AG04450 (cell line): ENCODE measurements at places on chromosomes 7 and 10.

- peak; percentile 32 for DNase-seq
Observed at GRCh38 chr10:11782793-11783557, 40.2 kb upstream of the PROSER2 start.

DNA sequence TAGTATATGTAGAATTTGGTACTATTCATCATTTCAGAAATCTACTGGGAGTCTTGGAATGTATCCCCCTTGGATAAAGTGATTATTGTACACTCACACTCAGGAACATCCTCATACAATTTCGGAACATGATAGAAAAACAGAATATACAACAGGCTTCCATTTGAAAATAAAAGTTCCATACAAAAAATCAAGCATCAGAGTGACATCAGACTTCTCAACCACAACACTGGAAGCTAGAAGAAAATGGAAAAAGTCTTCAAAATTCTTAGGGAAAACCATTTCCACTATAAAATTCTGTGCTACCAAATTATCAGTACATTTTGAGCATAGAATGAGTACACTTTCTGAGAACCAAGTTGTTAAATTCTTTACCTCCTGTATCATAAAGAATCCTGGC, 8.8 kb downstream of the LYZL1 start:
- no peak for DNase-seq

GRCh38 chr10:114278884-114279191, 39.8 kb downstream of the VWA2 start:
- DNase-seq, result no peak

GRCh38 chr10:130809761-130810515, 501.6 kb downstream of the TCERG1L start:
- no peak for DNase-seq

DNA sequence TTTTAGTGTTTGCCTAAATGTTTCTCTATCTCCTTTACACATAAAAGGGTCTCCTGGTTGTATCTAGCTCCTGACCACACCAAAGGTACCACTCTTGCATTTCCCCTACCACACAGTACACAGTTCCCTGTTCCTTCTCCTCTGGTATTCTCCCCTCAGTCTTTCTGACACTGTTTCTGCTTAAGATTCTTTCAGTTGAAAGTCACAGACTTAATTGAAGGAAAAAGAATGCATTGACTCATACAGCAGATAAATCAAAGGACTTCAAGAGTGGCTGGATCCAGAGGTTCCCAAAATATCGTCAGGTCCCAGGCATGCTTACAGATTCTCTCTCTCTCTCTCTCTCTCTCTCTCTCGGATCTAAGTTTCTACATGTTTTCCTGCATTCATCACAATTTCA, 185.6 kb upstream of the LRGUK start:
- peak; percentile 15 for DNase-seq

DNA sequence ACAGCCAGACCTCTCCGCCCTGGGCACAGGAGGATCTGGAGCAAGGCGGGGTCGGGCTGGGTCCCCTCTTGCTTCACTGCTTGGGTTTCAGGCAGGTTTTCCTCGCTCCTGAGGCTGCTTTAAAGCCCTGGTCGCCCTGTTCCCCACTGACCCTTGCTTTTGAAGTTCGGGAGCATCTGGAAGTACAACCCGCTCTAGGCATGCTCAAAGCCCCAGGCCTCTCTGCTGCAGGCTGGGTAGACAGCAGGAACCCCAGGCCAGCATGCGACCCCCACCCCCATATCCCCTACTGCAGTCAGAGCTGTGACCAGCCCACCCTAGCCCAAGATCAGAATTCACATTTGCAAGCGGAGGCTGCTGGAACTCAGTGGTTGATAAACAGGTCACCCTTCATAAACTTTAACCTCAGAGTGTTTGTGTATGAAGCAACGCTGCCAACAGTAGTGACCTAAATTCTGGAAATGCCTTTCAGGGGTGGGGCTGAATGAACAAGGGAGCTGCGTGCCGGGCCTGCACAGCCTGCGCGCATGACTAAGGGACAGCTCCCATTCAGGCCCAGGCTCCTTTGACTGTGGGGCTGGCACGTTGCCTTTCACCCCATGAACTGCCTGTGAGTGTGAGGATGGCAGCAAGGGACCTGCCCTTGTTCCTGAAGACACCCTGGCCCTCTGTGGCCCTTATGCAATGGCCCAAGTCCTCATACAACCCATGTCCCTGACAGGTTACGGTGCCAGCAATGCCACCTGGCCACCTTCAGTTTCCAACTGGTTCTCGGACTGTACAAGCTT, 52.5 kb downstream of the PROSER2 start:
- peak; percentile 15 for DNase-seq

DNA sequence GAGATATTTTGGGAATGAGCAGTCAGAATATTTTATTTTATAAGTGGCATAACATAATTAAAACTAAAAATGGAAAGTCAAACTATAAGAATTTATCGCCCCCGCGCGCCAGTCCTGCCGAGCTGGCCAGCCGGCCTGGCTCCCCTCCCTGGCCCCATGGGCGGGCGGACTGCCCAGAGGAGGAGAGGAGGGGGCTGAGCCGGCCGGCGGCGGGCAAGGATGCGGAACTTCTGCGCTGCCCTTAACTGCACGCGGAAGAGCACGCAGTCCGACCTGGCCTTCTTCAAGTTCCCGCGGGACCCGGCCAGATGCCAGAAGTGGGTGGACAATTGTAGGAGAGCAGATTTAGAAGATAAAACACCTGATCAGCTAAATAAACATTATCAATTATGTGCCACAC, 96.8 kb downstream of the DKK1 start:
- no peak for DNase-seq

DNA sequence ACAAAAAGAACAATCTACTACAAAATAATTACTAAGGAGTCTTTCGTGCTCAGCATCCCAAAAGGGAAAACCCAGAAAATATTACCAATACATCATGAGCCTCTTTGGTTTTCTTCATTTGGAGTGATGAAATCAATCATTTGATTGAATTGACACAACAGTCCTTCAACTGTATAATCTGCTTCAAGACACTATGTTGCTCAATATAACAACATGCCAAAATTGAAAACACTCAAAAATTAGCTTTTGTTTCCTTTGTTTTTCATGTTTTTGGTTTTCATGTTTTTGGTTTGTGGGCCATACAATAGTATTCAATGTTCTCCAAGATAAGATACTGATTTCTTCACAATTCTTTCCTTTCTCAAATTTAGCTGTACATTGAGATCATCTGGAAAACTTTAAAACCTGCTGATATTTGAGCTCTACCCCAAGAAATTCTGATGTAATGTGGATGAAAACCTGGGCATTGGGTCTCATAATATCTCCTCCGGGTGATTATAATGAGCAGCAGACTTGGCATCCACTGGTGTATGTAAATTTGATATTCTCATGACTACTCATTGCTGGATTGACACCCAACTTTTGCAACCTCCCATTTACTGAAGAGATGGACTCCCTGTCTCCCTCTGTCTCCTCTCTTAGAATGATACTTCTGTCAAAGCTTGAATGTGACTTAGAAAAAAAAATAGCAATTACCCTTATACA, 4.6 kb downstream of the SOSTDC1 start:
- DNase-seq, result no peak

- no peak for DNase-seq
Observed at GRCh38 chr7:126157391-126157790, 1095.3 kb downstream of the GRM8 start.

- DNase-seq, result peak; percentile 21
Observed at GRCh38 chr10:78458983-78459638, 425.4 kb downstream of the RPS24 start.

- DNase-seq, result no peak
Observed at GRCh38 chr7:155222061-155222460, 75.6 kb upstream of the INSIG1 start.

GRCh38 chr10:116742367-116743265, at the start of gene HSPA12A:
Gene HSPA12A (minus strand): TSS chr10:116742566. CDS start chr10:116742469, 97 bp downstream.
- peak; percentile 59 for DNase-seq

- no peak for DNase-seq
Observed at GRCh38 chr10:36271627-36272340, 629.7 kb upstream of the FZD8 start.
